ENCODE measurements at places on chromosomes 16 and 17. TPM values are rescaled to one million over a fixed set of nuclear protein-coding genes. Genes with fewer than 3 reads are reported as not detected.

The CA5A gene
- total RNA-seq, result not detected

The ABCC3 gene
- total RNA-seq, result 3.6 TPM

The OTOP2 gene
- not detected for total RNA-seq

The MSRB1 gene
- total RNA-seq, result 11.1 TPM

The AIPL1 gene
- total RNA-seq, result not detected

The ZSCAN10 gene
- not detected for total RNA-seq

The EPN2 gene
- total RNA-seq, result 30.8 TPM

The UNC119 gene
- 22.0 TPM for total RNA-seq
